Sigmoid colon (tissue), 7 donors: ENCODE measurements at places on chromosomes 11 and 22. TPM values are rescaled to one million over a fixed set of nuclear protein-coding genes. Genes with fewer than 3 reads are reported as not detected.

DNA sequence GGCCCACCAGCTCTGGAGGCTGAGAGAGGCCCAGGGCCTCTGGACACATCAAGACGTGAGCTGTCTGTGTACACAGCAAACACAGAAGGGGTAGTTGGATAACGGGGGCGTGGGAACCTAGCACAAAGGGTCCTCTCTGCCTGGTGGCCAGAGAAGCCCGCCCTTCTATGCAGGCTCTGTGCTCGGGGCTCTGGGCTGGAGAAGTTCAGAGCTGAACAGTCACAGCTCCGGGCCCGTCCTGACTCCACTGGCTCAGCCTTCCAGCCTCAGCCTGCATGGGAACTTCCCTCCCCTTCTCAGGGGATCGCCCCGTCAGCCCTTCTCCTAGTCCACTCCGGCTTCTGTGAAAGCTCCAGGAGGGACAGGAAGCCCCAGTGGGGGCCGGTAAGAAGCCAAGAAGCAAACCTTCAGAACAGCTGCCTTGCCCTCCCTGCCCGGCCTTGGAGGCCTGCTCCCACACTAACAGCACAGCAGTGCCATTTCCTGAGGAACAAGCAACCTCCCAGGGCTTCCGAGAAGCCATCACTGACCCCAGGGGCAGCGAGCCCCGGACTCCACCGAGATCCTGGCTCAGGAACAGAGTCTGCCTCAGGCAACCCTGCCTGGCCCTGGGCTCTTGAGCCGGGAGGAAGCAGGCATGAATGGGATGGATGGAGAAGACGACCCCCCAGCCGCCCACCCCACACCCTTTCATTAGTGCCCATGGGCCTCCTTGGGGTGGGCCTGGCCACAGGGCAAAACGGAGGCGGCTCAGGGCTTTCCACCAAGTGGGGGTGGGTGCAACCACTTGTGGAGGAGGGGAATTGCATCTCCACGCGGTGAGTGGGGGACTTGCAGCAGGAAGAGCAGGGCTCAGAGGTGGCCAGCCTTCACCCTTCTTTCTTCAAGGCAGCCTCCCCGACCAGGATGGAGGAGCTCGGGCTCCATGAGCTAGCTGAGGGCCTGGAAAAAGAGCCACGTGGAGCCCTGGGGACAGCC, 119.8 kb downstream of the ST3GAL4 start:
- H3K27ac ChIP-seq: no peak overlapping the region
- no peaks in the 10 kb centered on the region for H3K36me3 ChIP-seq
- H3K4me1 ChIP-seq: no peaks in the 10 kb centered on the region
- H3K27me3 ChIP-seq: no peaks in the 10 kb centered on the region

GRCh38 chr11:1642288-1643145, 12.9 kb downstream of the KRTAP5-5 start:
- no peaks in the 10 kb centered on the region for H3K36me3 ChIP-seq
- no peaks in the 10 kb centered on the region for H3K4me1 ChIP-seq
- no peak overlapping the region for H3K4me3 ChIP-seq
- peak; percentile 42 for DNase-seq
- no peak overlapping the region for H3K27ac ChIP-seq

- no peaks in the 10 kb centered on the region for H3K27me3 ChIP-seq
- peak; percentile 64 for DNase-seq
- H3K27ac ChIP-seq: no peak overlapping the region
- H3K4me1 ChIP-seq: peaks cover 14% of the 10 kb centered on the region
Measured at GRCh38 chr11:1826552-1827094, 8.2 kb upstream of the SYT8 start.

DNA sequence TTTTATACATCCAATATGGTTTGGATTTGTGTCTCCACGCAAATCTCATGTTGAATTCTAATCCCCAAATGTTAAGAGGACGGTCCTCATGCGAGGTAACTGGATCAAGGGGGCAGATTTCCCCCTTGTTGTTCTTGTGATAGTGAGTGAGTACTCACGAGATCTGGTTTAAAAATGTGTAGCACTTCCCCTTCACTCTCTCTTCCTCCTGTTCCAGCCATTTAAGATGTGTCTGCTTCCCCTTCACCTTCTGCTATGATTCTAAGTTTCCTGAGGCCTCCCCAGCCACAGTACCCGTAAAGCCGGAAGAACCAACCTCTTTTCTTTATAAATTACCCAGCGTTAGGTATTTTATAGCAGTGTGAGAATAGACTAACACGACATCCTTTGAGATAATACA, 98.6 kb downstream of the TTC28 start:
- no peaks in the 10 kb centered on the region for H3K27me3 ChIP-seq
- H3K4me1 ChIP-seq: no peaks in the 10 kb centered on the region
- H3K4me3 ChIP-seq: no peak overlapping the region

- H3K27me3 ChIP-seq: no peaks in the 10 kb centered on the region
- H3K36me3 ChIP-seq: no peaks in the 10 kb centered on the region
- no peak for DNase-seq
- no peaks in the 10 kb centered on the region for H3K4me1 ChIP-seq
Measured at GRCh38 chr11:113177671-113178070, 136.7 kb upstream of the TTC12 start.

DNA sequence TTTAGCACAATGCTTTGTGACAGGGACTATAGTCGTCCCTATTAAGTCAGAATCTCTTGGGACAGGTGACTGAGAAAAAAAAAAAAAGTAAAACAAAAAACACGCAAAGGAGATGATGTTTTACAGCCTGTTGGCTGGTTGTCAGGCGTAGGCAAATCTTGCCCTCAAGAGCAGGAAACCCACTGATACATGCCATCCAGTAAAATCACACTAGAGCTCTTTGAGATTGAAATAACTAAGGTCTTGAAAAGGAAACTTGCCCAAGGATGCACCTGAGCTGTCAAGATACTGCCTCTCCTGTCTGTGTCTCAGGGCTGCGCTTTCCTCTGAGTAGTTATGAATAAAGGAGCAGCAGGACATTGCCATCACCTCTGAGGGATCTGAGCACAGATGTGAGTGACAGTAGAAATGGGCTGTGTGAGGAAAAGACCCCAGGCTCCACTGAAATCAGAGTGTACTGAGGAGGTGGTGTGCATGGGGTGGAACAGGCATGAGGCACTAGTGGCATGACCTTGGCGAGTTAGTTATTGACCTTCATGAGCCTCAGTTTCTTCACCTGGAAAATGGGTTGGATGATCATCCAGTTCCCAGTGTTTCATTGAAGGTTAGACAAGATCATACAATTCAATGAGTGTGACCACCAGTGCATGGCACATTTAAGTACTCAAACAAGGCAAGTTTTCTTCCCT, 23.3 kb downstream of the MICAL2 start:
- DNase-seq: no peak
- H3K27me3 ChIP-seq: no peaks in the 10 kb centered on the region
- H3K4me1 ChIP-seq: peaks cover 81% of the 10 kb centered on the region
- H3K36me3 ChIP-seq: no peaks in the 10 kb centered on the region

GRCh38 chr11:75450826-75451821, 18.1 kb upstream of the KLHL35 start:
- H3K4me1 ChIP-seq: no peaks in the 10 kb centered on the region
- no peak overlapping the region for H3K4me3 ChIP-seq
- no peaks in the 10 kb centered on the region for H3K27me3 ChIP-seq
- no peaks in the 10 kb centered on the region for H3K36me3 ChIP-seq
- DNase-seq: no peak
- no peak overlapping the region for H3K27ac ChIP-seq

- H3K4me1 ChIP-seq: peaks cover 28% of the 10 kb centered on the region
- no peak overlapping the region for H3K4me3 ChIP-seq
- no peak for DNase-seq
- H3K36me3 ChIP-seq: peaks cover 6% of the 10 kb centered on the region
- peak overlapping the region; percentile 38 for H3K27ac ChIP-seq
- H3K27me3 ChIP-seq: no peaks in the 10 kb centered on the region
Measured at GRCh38 chr11:130872981-130873380, 43.3 kb downstream of the SNX19 start.

FAM83F gene
- total RNA-seq: under 0.01 TPM

PYGM gene
- 42.1 TPM for total RNA-seq

DNA sequence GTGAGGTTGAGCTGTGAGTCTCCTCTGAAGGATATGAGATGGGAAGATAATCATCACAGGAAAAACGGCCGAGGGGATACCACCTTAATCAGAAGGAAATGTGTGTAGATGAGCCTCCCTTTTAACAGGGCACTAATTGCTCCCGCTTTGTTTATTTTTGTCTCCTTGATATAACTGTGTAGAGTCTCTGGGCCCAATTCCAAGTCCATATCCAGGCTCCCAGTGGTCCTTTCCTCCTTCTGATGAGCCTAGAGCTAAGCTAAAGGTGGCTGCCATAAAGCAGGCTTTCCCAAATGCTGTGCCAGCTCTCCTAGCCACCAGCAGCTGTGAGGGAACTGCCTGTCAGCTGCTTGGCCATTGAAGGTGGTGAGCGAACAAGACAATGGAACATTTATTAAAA, 17.1 kb upstream of the CCDC90B start:
- H3K4me1 ChIP-seq: no peaks in the 10 kb centered on the region
- no peaks in the 10 kb centered on the region for H3K27me3 ChIP-seq
- no peak overlapping the region for H3K4me3 ChIP-seq
- DNase-seq: no peak

DNA sequence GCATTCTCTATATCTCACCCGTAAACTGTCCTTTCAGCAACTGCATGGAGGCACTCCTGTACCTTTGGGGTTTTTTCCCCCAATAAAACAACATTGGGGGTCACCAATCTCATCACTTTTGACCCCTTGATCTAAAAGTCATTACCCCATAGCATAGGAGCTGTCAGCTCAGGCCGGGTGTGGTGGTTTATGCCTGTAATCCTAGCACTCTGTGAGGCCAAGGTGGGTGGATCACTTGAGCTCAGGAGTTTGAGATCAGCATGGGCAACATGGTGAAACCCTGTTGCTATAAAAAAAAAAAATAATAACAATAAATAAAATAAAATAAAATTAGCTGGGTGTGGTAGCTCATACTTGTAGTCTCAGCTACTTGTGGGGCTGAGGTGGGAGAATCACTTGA, 17.1 kb upstream of the GDPD4 start:
- H3K4me3 ChIP-seq: no peak overlapping the region
- no peak overlapping the region for H3K27ac ChIP-seq
- no peaks in the 10 kb centered on the region for H3K4me1 ChIP-seq
- H3K27me3 ChIP-seq: no peaks in the 10 kb centered on the region
- DNase-seq: no peak
- no peaks in the 10 kb centered on the region for H3K36me3 ChIP-seq

- DNase-seq: no peak
- H3K36me3 ChIP-seq: no peaks in the 10 kb centered on the region
- H3K27ac ChIP-seq: no peak overlapping the region
- no peaks in the 10 kb centered on the region for H3K4me1 ChIP-seq
Measured at GRCh38 chr11:93585758-93586157, 42.6 kb upstream of the SMCO4 start.

DNA sequence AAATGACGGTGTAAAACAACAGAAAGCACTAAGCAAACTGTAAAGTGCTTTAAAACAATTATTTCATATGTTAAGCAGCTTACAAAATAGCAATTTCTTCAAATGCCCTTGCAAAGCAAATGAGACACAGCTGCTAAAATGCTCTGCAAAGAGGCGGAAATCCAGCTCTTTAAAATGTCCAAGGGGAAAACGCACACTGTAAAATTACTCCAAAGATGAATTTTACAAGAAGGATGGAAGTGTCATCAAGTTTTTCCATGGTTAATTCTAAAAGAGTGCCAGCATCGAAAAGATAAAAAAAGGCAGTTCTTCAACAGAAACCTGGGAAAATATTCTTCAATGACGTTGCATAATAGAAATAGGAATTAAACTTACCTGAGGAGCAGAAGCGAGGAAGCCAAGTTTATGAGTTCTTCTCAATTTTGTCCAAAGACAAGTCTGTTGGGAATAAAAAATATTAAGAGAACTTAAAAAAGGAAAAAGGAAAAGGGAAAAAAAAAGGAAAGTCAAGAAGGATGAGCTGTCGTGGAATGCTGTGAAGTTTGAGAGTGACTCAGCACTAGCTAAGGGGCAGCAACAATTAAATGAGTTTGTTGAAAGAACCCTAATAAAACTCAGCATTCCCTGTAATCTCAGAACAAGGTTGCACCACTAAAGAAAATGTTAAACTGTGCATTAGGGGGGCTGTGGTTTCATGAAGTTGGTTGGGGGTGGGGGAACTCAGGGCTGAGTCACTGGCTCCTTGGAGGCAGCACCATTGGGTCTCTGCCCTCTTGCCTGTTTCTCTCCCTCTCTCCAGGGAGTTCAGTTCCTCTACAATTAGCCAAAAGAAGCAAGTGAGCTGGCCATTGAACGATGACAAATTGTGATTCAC, 64.2 kb upstream of the BLID start:
- no peak for DNase-seq
- H3K4me3 ChIP-seq: no peak overlapping the region
- H3K4me1 ChIP-seq: peaks cover 16% of the 10 kb centered on the region
- no peaks in the 10 kb centered on the region for H3K27me3 ChIP-seq
- no peaks in the 10 kb centered on the region for H3K36me3 ChIP-seq

PHF21B gene
- not detected for total RNA-seq

DNA sequence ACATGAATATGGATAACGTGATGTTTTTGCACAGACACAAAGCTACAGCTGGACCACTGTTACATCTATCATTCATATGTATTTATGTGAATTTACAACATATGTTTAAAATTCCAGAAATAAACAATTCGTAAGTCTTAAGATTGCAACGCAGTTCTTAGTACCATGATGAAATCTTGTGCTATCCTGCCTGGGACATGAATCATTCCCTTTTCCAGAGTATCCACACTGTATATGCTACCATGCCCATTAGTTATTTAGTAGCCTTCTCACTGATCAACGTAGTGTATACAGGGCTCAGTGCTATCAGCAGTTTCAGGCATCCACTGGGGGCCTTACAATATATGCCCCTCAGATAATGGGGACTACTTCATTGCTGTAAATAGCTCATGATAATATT, 4.3 kb downstream of the ATL3 start:
- no peak for DNase-seq
- no peaks in the 10 kb centered on the region for H3K27me3 ChIP-seq
- no peak overlapping the region for H3K4me3 ChIP-seq
- no peak overlapping the region for H3K27ac ChIP-seq

DNA sequence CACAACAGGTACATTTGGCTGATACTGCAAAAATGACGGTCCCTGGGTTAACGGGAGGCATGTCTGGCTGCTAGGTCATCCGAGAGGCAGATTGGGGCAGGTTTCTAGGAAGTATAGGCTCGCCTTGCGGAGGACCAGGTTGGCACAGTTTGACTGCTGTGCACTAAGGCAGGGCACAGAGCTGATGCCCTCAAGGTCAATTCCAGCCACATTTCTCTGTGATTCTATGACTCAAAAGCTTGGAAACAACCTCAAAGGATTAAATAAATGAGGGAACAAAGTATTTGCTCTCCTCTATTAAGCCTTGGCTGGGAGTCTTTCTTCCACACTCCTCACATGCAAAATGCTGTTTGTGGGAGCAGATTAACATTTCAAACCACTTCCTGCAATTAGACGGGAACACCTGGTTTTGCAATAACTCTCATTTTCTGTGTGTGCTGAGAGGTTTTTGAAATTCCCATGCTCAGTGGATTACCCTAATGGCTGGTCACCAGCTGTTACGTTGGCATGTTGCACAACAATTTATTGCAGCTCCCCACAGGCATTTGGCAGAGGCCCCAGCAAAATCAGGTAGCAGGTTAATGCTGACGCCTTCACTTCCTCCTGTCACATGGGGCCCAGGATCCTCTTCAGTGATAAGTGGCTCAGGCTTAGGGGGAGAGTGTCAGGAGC, 61.0 kb upstream of the PLET1 start:
- no peak for DNase-seq
- no peak overlapping the region for H3K27ac ChIP-seq
- H3K4me1 ChIP-seq: no peaks in the 10 kb centered on the region
- no peaks in the 10 kb centered on the region for H3K36me3 ChIP-seq

SNX32 gene
- 0.27 TPM for total RNA-seq

GRCh38 chr11:113532697-113533424, 57.7 kb upstream of the DRD2 start:
- no peak overlapping the region for H3K27ac ChIP-seq
- no peaks in the 10 kb centered on the region for H3K4me1 ChIP-seq
- peak; percentile 77 for DNase-seq
- no peak overlapping the region for H3K4me3 ChIP-seq
- H3K27me3 ChIP-seq: no peaks in the 10 kb centered on the region
